NCI-H2029 treated with DMSO at 0.1 percent for 48 hours (cell line): ENCODE measurements at places on chromosomes 4 and X.

- no peak for DNase-seq
Measured at GRCh38 chr4:105598787-105599186, 46.4 kb downstream of the ARHGEF38 start.

DNA sequence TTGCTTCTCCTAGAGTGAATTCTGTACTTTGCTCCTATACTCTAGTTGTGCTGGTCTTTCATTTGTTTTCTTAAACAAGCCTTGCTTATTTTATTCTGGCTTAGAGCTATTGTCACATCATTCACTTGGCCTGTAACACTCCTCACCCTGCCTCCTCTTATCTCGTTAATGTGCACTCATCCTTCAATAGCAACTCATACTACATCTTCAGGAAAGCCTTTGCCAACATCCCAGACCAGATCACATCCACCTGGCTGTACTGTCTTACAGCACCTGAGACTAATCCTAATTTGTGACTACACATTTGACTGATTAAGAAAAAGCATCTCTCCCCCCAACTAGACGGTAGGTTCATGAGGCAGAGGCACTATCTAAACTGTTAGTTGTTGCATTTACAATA is 80.8 kb downstream of the SLC7A11 start:
- DNase-seq = no peak

GRCh38 chrX:111098874-111099273 is 2.9 kb downstream of the PAK3 start:
- DNase-seq = no peak

DNA sequence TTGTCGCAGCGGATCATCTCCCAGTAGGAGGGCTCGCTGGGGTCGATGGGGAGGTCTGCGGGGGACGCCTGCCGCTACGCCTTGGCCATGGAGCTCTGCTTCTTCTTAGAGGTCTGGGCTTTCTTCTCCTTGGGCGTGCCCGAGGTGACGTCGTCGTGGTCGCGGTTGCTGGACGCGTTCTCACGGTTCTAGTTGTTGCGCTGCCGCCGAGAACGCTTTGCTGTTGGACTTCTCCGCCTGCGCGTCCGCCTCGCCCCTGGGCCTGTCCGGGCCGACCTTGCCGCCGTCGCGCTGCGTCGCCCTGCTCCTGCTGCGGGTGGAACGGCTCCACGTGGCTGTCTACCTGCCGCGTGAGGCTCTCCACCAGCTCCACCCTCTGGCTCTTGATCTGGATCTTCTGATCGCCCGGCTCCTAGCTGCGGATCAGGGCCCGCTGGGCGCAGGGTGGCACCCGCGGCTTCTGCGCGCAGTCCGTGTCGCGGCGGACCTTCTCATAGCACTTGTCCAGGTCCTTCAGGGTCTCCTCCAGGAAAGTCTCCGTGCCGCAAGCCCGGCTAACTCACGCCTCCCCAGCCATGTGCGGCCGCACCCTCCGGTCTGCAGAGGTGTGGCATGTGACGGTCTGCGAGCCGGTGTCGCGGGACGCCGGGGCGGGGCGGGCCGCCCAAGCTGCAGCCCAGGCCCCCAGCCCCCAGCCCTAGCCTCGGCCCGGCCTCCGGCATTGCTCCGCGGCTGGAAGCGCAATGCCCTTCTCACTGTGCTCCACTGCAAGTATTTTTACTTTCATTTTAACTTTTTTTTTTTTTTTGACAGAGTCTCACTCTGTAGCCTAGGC is 40.5 kb upstream of the OGT start:
- no peak for DNase-seq

- DNase-seq = no peak
Measured at GRCh38 chrX:56029188-56029587, 203.0 kb upstream of the KLF8 start.

DNA sequence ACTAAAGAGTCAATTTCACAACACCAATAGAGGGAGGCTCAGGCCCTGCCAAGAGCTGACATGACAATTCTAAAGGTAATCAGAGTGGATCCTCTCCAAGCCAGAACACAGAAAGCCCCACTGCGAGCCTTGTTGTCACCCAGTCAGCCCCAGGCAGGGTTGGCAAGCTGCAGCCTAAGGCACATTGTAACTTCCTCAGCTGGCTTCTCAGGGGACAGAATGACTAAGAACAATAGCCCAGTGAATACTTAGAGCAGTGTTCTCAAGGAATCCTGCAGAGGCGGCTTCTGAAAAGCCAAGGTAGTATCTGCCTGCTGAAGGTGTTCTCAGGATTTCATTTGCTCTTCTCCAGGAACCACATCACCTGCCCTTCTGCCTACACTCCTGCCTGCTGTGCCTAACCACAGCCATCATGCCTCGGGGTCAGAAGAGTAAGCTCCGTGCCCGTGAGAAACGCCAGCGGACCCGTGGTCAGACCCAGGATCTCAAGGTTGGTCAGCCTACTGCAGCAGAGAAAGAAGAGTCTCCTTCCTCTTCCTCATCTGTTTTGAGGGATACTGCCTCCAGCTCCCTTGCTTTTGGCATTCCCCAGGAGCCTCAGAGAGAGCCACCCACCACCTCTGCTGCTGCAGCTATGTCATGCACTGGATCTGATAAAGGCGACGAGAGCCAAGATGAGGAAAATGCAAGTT is at the start of gene MAGEB4:
Gene MAGEB4, plus strand, starts transcription at position 277 of the 692 bp plus-strand sequence. Its CDS starts 136 bp downstream, at position 413.
- DNase-seq = no peak

GRCh38 chr4:1295405-1296055 is 5.8 kb downstream of the MAEA start:
- no peak for DNase-seq

DNA sequence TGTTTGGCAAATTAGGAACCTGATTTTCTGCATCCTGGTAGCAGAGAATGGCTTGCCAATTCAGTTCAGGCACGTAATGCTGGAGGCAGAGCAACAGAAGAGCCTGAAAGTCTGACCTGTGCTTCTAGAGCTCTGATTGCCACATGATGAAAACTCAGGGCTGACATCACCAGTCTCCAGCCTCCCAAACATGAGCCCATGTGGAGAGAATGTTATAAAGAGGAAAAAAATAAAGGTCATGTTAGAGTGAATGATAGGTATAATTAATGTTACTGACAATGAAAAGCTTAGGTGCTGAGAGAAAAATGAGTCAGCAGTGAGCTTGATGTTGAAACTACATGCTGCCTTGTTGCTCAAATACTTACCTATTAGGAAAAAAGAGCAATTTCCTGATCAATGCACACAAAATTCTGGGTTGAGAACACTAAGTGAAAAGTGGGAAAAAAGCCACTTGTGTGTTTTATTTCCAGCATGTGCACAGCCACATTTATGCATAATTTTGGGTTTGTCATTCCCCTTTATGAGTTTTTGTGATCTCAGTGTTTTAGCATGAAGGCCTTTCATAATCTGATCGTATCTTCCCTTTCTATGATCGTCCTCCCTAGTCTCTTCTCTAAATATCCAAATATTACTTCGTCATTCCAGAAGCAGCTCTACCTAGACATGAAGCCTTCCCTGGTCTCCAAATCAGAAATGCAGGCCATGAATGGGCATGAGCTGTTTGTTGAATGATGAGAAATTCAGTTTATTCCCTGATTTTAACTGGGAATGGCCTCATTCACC is 113.3 kb upstream of the CPEB2 start:
- DNase-seq = no peak

GRCh38 chr4:134382478-134383227 is 181.1 kb upstream of the PABPC4L start:
- no peak for DNase-seq

GRCh38 chr4:52755426-52755825 is 4.2 kb upstream of the ERVMER34-1 start:
- no peak for DNase-seq

GRCh38 chrX:153953342-153953830 is 8.9 kb upstream of the RENBP start:
- DNase-seq = no peak

DNA sequence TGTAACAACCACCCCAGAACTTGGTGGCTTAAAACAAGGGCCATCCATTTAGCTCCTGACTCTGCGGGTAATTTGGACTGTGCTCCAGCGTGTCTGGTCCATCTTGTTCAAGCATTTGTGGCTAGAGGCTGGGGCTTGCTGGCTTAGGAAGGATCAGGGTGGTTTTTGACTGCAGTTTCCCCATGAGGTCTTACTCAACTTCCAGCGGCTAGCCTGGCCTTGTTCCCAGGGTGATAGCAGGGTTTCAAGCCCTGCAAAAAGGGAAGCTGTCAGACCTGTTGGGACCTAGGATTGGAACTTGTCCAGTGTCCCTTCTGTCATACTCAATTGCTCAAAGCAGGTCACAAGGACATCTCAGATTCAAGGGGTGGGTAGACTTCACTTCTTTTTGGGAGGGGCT is 205.9 kb downstream of the STIM2 start:
- no peak for DNase-seq
